ENCODE measurements at places on chromosomes 12 and 14.

GRCh38 chr12:45969084-45969483, 21.3 kb downstream of the SCAF11 start:
- DNase-seq = no peak

GRCh38 chr12:90074086-90074485, 365.4 kb upstream of the ATP2B1 start:
- no peak for DNase-seq

GRCh38 chr14:59067127-59067894, 121.2 kb upstream of the DAAM1 start:
- no peak for DNase-seq

DNA sequence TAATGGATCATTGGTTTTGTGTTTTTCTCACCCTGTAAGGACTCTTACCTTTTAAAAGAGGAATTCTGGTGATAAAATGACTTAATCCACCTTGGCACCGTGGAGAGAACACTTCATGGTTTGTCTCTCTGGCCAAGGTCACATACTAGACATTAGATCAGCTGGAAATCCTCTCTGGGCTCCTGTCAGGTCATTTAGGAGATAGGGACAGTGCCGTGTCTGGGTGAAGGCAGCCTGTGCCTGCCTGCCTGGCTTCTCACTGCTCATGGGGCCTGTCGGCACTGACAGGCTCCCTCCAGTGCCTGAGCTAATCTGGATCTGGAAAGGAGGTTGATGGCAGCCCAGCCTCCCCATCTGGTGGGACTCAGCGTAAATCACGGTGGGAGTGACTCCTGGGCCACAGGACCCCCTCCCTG, 5.7 kb downstream of the CRADD start:
- DNase-seq = no peak

- no peak for DNase-seq
Measured at GRCh38 chr14:26286081-26286912, 311.5 kb downstream of the NOVA1 start.

GRCh38 chr12:21631367-21631766, 26.3 kb downstream of the LDHB start:
- DNase-seq = no peak

GRCh38 chr14:73796893-73797542, 54.6 kb upstream of the PTGR2 start:
- DNase-seq = no peak

- no peak for DNase-seq
Measured at GRCh38 chr14:89927186-89927865, 27.2 kb downstream of the EFCAB11 start.

DNA sequence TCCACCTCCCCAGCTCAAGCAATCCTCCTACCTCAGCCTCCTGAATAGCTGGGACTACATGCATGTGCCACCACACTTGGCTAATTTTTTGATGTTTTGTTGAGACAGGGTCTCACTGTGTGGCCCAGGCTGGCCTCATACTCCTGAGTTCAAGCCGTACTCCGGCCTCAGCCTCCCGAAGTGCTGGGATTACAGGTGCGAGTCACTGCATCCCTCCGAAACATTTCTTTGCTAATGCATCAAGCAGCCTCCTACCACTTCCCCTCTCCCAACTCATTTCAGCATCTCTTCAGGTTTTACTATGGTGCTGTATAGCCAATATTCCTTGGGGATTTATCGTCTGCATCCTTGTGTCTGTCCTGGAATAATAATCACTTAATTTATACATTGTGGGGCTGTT, 2.3 kb upstream of the SLC22A17 start:
- DNase-seq = no peak

GRCh38 chr12:67357376-67358125, 88.4 kb downstream of the CAND1 start:
- DNase-seq = no peak

- no peak for DNase-seq
Measured at GRCh38 chr12:110531741-110532333, 29.7 kb downstream of the RAD9B start.

DNA sequence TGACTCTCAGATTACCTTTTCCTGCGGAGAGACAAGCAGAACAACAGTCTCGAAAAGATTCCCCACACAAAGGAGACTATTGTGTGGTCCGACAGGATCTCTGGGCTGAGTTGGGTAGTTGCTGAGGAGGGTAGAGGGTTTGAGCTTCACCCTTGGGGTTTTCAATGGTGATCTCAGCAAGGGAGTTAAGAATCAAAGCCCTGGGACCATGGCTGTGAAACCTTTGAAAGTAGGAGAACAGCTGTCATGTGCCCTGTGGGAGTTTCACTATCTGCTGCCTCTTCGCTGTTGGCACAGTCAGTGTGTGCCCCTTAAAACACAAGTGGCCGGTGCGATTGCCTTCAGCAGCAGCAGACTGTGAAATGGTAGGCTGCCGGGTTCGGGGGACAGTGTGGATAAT, 14.2 kb upstream of the PLEK2 start:
- no peak for DNase-seq

DNA sequence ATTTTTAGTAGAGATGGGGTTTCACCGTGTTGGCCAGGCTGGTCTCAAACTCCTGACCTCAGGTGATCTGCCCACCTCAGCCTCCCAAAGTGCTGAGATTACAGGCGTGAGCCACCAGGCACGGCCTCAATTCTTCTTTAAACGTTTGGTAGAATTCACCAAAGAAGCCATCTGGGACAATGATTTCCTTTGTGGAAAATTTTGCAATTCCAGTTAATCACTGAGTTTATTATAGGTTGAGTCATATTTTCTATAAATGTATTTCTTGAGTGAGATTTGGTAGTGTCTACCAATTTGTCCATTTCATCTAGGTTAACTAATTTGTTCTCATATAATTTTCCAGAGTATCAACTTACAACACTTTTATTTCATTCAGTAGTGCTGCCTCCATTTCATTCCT, 683.9 kb upstream of the TMEM132C start:
- DNase-seq = no peak

GRCh38 chr12:5505751-5506150, 73.8 kb downstream of the NTF3 start:
- DNase-seq = no peak

DNA sequence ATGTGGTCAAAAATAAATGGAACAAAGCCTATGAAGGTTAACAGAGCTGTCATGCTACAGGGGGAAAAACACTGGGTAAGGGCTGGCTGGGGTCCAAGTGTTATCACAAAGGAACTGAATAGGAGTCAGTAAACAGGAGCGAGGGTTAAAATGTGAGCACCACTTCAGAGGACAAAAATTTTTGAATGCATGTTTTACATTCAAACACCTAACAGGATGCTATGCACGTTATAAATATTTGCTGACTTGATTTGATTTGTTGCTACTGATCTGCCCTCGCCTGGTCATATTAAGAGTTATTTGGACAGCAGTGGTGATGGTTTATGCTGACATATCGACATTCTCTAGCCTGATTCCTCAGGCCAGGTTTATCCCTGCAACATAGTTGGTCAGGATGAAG, 7.4 kb upstream of the KTN1 start:
- DNase-seq = peak; percentile 39

DNA sequence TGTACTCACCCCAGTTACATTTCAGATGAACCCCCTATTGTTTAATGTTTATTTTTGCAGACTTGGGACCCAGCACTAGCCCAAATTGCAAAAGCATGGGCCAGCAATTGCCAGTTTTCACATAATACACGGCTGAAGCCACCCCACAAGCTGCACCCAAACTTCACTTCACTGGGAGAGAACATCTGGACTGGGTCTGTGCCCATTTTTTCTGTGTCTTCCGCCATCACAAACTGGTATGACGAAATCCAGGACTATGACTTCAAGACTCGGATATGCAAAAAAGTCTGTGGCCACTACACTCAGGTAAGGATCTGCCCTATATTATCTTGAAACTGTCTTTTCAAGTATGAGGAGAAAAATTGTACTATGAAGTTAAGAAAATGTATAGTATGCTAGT, 1.2 kb downstream of the GLIPR1 start:
- no peak for DNase-seq

- DNase-seq = peak; percentile 25
Measured at GRCh38 chr12:70964867-70965510, 44.5 kb upstream of the PTPRR start.

DNA sequence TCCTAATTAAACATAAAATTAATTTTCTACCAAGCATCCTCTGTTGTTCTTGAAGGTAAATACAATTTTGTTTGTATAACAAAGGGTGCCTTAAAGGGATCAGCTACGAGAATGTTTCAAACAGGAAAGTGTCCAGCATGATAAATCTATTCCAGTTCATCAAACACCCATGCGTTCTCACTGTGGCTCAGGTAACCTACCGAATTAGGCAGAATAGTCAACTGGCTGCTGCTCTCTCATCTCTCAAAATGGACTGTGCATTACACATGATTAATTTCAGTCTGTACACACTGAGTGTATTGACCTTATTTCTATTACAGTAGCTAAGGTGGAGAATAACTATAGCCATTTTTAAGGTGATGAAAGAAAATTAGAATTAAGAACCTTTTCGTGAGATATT, 127.5 kb upstream of the RMST start:
- DNase-seq = no peak

- DNase-seq = peak; percentile 4
Measured at GRCh38 chr12:7806863-7807487, 17.8 kb downstream of the NANOG start.

- no peak for DNase-seq
Measured at GRCh38 chr12:57630891-57631433, 2.0 kb downstream of the B4GALNT1 start.

DNA sequence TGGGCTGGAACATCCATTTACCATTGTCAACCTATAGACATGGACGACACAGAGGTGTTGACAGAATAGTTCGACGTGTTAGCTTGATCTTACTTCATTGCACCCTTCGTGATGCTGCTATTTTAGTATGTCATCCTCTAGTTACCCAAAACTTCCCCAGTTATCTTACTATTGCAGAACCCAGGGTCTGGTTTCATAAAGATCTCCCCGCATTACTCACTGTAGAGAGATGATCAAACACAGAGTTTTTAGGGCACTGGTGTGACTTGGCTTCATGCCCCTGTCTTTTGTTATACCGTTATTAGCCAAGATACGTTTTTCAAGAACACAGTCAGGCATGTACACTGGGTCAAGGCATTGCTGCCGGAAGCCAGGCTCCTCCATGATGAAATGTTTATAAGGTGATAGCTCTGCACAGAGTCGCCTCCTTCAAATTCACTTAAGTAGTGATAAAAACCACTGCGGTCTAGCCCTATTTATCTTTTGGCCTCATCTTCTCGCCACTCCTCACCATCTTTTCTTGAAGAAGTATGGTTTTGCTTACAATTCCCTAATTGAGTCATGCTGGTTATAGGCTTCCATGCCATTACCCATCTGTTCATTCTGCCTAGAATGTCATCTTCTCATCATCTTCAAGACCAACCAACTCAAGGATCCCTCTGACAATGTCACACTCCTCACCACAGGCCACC, 1127.9 kb downstream of the VRK1 start:
- DNase-seq = no peak

GRCh38 chr12:22787557-22787956, 162.6 kb downstream of the ETNK1 start:
- no peak for DNase-seq

- DNase-seq = peak; percentile 78
Measured at GRCh38 chr14:65164068-65164824, 61.9 kb upstream of the MAX start.

DNA sequence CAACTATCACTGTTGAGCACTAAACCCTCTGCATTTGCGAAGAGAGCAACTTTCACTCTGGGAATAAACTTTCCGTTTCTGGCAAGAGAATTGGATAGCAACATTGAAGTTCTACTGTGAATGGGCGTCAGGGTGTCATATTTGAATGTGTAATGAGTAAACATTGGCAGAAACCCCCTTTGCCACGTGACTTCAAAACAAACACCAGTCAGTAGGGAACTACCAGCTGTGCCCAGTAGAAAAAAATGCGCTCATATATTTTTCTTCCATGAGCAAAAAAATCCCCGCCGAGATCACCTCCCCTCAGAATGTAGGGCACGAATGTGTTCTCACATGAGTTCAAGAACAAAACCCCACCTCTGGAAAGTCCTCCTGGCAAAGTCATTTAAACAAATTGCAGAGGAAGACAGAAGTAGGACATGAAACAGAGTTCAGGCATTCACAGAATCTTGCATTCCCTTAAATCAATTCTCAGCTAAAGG, 80.6 kb downstream of the BTG1 start:
- DNase-seq = peak; percentile 52

DNA sequence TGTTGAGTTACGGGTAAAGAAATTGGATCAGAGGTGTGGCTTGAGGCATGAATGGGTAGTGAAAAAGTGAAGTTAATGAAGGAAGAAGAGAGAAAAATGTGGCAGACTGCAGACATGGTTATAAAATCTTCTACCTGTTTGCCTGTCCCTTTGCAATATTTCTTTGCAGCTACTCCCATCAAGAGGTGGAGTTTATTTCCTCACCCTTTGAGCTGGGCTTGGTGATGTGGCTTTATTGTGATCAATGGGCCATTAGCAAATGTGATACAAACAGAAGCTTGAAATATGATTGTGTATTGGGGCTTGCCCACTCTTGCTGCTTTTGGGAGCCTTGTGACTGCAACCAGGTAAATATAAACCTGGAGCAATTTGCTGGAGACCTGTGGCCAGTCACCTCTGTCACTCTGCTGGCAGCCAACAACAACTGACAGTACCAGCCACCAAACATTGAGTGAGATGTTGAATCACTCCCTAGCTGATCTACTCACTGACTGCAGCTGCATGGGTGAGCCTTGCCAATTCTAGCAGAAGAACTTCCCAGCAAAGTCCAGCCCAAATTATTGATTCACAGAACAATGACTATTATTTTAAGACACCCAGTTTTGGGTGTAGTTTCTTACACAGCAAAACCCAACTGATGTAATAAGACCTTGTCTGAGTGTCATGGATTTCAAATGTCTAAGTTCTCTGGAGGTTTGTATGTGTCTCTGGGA, 151.0 kb upstream of the ATP2B1 start:
- no peak for DNase-seq

DNA sequence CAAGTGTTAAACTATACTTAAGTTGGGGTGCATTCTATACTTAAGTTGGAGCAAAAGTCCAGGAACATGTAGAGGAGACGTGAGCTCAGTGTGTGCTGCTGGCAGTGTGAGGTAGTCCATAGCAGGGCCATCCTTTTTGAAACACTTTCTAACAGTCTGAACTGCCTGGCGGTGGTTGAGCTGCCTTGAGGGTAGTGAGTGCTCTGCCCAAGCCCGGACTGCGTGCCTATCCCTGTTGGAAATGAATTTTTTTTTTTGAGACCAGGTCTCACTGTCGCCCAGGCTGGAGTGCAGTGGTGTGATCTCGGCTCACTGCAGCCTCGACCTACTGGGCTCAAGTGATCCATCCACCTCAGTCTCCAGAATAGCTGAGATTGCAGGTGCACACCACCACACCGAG, 14.1 kb downstream of the KCNH3 start:
- DNase-seq = no peak

GRCh38 chr14:50290306-50290705, 21.7 kb downstream of the L2HGDH start:
- DNase-seq = no peak

DNA sequence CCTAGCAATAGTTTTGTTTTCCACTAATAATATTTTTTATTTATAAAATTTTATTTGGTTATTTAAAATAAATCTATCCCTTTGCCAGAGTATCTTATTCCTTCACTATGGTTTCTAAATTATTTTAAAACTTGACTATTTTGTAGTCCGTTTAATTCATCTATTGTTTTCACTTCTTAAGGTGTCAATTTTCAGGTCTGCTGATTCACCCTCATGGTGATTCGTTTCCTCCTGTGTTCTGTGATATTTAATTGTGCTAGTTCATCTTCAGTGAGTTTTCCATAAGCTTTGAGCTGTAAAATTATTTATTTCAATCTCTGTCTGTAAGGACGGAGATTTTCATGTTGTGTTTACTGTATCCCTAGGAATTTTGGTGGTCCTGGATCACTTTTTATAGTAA, 70.6 kb downstream of the SNAPC1 start:
- DNase-seq = no peak

GRCh38 chr12:24200010-24200409, 250.5 kb upstream of the SOX5 start:
- DNase-seq = no peak
